ENCODE measurements at places on chromosomes 13 and 19.

DNA sequence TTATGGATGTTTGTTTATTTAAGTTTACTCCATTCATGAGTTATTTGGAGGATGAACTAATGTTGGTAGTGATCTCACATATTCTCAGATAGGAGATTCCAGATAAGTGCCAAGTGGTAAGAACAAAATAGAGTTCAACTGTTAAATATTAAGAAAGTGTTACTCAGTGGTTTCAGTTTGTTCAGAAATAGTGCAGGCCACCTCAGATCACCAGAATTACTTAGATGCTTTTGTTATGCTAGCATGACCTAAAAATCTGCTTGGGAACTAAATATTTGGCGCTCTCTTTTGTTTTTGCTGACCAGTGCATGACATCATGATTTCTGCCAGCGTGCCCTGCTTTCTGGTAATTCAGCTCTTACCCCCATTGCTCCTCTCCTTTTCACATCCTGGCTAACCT, 15.6 kb downstream of the CLDN10 start:
- no peak for ATAC-seq

GRCh38 chr13:93225610-93226009, 997 bp upstream of the GPC6 start:
- no peak for ATAC-seq

DNA sequence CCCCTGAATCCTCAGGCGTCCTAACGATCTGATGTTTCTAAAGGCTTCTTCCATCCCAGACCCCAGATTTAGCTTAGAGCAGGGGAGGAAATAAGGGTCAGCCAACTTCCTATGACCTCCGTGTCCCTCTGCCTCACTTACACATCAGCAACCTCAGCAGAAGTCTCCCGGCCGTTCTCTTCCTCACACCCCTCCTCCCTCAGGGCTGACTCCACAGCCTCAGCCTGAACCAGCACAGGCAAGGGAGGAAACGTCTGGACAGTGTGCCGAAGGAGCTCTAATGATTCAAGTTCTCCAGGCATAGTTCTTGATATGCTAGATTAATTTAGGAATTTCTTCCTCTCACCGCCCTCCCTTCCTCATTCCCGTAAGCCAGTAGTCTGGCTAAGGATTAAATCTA, 121.4 kb downstream of the NUFIP1 start:
- no peak for ATAC-seq

DNA sequence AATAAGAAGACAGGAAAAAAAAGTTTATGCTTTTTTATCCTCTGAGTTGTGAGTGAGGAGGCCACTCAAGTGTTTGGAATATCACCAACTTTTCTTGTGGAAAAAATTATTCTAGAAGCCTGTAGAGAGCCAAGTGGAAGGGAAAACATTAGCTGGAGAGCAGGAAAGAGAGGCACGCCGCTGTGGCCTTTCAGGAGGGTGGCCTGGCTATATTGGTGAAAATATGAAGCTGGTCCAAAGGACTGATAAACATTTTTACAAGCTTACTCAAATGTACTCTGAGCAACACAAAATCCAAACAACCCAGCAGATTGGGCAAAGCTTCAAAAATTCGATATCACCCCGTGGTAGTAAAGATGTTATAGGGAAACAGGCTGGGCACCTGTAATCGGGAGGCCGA, 2.3 kb upstream of the EIF3G start:
- ATAC-seq: no peak

GRCh38 chr19:35993923-35994598, 927 bp upstream of the SDHAF1 start:
- ATAC-seq: no peak

GRCh38 chr13:98909016-98909415, 68.8 kb downstream of the DOCK9 start:
- ATAC-seq: peak; percentile 88

- no peak for ATAC-seq
Measured at GRCh38 chr13:30725326-30726085, 9.8 kb upstream of the ALOX5AP start.

GRCh38 chr19:48752496-48753365, at the start of gene FUT1:
Gene FUT1 (minus strand): TSS chr19:48752641. CDS start chr19:48751281, 1,360 bp downstream.
- peak; percentile 76 for ATAC-seq

DNA sequence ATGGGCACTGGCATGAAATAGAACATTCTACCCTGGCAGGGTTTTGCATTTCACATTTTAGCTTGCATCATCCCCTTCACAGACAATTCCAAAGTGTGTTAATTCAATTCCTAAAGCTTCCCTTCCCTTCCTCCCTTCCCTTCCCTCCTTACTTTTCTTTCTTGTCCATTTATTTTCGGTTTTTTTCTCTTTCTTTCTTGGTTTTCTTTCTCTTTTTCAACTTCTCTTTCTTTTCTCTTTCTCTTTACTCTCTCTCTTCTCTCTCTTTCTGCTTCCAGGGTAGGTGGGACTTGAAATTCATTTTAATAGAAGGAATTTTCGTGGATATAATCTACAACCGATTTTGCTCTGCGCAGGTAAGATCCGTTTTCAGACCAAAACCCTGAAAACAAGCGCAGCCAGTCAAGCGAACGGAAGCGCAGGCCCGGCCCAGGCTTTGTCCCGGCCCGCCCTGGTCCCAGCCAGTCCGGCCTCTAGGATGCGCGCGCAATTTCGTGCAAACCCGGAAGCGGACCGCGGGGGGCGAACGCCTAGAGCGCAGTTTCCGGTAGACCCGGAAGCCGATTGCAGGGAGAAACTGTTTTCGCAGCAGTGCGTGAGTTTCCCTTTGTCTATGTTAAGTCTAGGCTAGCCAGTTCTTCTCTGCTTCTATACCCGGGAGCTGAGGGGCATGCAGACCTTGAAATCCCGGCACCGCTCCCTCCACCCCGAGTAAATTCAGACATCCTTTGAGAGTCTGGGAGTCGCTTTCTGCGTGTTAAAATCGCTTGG, at the start of gene ZNF528:
ZNF528 (plus strand) TSS at position 540 of the 771 bp plus-strand sequence. CDS start 4,165 bp downstream, outside the sequence.
- no peak for ATAC-seq

- ATAC-seq: peak; percentile 31
Measured at GRCh38 chr19:19372656-19373416, 32.6 kb upstream of the GATAD2A start.

GRCh38 chr19:18608102-18608804, 1.7 kb upstream of the CRLF1 start:
- ATAC-seq: no peak

DNA sequence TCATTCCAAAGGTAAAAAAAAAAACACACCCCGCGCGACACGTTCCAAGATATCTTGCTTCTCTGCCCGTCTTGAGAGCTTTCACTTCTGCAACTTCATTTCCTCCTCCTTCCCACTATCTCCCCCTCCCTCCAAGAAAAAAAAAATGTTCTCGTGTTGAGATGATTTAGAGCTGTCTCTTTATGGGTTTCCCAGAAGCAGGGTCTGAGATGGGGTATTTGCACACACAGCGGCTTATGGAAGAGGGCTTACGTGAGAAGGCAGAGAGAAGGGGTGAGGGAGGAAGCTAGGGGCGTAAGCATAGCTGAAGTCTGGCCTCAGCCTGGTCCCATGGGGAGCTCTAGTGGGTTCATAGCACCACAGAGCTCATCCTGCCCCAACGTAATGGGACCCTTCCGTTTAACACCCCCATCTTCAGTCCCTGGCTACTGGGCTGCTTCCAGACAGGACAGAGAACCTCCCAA, 31.3 kb upstream of the USE1 start:
- ATAC-seq: peak; percentile 40

GRCh38 chr13:79703772-79704171, 222.8 kb downstream of the NDFIP2 start:
- no peak for ATAC-seq

GRCh38 chr19:39568604-39569003, 28.6 kb upstream of the EID2 start:
- no peak for ATAC-seq

DNA sequence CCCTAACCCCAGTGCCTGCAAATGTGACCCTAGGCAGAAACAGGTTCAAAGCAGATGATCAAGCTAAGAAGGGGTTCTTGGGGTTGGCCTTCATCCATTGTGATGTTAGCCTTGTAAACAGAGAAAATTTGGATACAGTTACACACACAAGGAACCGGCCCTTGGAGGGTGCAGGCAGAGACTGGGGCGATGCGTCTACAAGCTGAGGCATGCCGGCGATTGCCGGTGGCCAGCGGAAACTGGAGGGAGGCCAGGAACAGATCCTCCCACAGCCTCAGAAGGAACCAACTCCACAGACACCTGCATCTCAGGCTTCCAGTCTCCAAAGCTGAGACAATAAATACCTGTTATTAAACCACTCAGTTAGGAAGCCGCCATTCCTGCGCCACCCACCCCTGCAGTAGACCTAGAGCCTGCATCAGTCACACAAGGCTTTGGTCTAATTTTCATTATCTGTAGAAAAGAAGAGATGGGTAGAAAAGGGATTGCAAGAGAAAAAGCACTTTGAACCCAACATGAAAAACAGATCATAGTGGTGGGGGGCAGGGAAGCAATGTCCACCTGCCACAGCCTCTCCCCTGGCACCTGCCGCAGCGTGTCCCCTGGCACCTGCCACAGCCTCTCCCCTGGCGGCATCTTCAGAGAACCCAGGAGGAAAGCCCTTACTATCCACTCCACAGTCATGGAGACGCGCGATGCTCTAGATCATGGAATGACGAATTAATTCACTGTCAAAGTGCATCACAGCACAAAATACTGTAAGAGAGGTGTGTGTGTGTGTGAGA, 119.7 kb upstream of the SOX1 start:
- no peak for ATAC-seq

GRCh38 chr19:45163156-45163555, 2.4 kb upstream of the NKPD1 start:
- ATAC-seq: no peak

- no peak for ATAC-seq
Measured at GRCh38 chr13:40338217-40338616, 328.2 kb downstream of the FOXO1 start.

DNA sequence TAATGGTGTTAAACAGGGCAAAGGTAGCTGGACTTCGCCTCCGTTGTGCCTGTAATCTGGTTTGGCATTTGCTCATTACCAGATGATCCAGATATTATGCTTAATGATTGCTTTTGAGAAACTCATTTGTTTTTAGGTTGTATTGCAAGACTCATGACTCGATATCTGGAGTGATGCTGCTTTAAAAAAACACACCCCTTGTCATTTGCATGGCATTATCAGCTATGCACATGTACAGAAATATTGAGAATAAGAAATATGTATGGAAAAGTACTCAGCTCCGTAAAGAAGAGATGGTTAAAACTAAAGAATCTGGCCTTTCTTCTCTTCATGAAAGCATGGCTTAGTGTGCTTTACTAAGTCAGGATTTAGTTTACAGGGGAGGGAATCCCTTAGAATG, 95.0 kb downstream of the ARHGEF7 start:
- ATAC-seq: no peak

- ATAC-seq: no peak
Measured at GRCh38 chr19:54586397-54586796, 7.0 kb upstream of the LILRA1 start.

DNA sequence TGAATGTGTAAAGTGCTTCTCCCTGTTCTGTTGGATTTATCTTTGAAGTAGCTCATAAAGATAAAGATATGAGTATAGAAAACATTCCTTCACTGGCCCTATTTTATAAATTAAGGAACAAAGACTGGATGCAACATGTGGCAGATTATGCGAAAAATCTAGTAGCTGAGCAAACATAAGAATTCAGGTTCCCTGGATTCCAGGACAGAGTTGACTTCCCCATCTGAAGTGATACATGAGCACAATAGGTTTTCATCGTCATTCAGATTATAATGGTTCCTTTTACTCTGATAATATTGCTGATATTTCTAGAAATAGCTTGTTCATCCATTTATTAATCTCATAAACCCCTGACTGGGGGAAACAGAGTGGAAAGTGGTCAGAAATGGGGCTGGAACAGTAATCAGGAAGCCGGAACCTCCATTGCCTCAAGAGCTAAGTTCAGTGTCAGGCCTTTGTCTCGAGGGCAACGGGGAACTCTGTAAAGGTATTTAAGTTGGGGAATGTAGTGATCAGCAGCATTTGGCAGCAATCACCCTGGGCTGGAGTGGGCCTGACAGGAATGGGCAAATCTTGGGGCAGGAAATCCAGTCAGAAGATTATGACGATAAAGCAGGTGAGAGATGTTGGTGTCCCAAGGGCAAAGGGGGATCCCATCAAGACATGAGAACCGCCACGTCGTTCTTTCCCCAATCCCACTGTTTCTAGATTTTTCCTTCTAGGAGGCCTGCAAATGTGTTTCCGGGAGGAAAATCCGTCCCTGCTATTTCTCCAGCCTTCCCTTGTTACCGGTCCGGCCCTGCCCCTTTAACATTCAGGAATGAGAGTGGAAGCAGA, 232.5 kb upstream of the SERP2 start:
- no peak for ATAC-seq

DNA sequence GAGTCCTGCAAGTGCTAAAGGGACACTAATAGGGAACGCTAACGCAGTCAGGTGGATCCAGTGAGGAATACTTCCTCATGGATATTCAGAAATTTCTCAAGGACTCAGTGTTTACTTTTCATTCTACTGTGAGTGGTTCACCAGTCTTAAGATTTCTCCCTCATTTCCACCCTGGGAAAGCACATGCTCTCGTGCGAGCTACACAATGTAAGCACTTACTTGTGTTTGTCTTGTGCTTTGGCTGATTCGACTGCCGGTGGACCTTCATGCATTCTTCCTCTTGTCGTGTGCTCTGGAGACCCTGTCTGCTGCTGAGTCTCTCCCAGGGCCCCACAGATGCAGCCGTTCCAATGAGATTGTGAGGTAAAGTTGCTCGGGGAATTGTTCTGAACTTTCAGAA, 180.1 kb downstream of the NUFIP1 start:
- ATAC-seq: no peak

DNA sequence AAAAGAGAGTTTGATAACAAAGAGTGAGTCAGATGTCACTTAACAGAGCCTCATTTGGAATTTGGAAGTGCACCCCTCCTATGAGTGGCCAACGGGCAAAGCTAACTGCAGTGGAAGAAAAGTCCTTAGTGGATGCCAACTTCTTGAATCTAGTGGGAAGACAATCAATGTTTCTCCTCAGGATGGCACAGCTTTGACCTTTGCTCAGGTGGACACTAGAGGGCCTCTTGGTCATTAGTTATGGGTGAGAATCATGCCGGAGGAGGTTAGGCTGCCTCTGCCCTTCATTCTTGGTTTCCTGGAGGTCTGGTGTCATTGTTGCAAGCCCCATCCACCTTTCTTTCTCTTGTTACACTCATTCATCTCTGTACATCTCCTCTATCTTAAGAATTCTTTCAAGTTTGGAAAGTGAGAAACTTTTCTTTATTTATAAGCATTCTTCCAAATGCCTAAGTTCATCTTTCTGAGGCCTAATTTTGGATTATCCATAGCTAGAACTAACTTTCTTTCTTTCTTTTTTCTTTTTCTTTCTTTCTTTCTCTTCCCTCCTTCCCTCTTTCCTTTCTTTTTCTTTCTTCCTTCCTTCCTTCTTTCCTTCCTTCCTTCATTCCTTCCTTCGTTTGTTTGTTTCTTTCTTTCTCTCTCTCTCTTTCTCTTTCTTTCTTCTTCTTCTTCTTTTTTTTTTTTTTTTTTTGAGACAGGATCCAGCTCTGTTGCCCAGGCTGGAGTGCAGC, 327.2 kb upstream of the TSHZ3 start:
- no peak for ATAC-seq

DNA sequence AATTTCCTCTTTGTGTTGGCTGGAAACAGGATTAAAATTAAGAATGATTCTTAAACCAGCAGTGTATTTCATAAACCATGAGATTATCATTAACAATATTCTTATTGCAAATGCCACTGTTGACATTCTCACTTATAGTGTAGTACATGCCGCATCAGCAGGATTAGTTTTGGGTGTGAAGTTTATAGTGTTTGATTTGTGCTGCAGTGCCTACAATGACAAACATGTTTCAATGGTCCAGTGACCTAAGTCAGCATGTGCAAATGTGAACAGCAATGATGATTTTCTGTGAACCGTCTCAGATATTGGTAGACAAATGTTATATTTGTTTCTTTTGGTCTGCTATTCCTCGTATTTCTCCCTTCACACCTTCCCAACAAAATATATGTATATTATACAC, 49.8 kb upstream of the TDRD3 start:
- no peak for ATAC-seq

Measured in motor neuron (in vitro differentiated cells).